Thymus (tissue), 14 donors: ENCODE measurements at places on chromosomes 2 and 18. TPM values are rescaled to one million over a fixed set of nuclear protein-coding genes. Genes with fewer than 3 reads are reported as not detected.
A peak's percentile ranks its signal among the peaks of the same experiment; 100 is the strongest.

- no peaks in the 10 kb centered on the region for H3K4me1 ChIP-seq
- no peaks in the 10 kb centered on the region for H3K27me3 ChIP-seq
- H3K27ac ChIP-seq, result no peak overlapping the region
- no peaks in the 10 kb centered on the region for H3K36me3 ChIP-seq
- no peak overlapping the region for H3K4me3 ChIP-seq
- DNase-seq, result no peak
Observed at GRCh38 chr18:52208646-52209045, 131.4 kb upstream of the DCC start.

DNA sequence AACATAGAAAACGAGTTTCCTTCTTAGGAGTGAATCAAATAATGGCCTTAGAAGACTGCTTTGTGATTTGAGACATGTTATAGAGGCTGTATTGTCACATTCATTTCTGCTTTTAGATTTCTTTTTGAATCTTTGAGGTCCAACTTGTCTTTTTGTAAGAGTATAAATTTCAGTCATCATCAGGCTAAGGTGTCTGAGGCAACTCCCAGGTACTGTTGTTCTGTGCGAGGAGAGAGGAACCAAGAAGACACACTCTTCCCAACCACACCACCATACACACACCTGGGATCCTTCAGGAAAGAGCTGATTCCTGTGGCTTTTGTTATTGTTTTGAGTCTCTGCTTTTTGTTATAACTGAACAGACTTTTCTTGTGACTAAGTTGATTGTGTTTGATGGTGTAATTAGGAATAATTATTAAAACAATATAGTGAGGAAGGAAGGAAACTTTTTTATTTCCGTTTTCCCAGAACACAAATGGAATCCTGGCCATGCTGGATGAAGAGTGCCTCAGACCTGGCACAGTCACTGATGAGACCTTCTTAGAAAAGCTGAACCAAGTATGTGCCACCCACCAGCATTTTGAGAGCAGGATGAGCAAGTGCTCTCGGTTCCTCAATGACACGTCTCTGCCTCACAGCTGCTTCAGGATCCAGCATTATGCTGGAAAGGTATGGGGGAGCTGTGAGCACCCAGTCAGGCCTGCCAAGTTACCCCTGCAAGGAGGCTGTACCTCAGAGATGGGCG is 140.4 kb downstream of the MYO1B start:
- no peaks in the 10 kb centered on the region for H3K36me3 ChIP-seq
- no peaks in the 10 kb centered on the region for H3K27me3 ChIP-seq
- no peak overlapping the region for H3K4me3 ChIP-seq
- H3K27ac ChIP-seq, result no peak overlapping the region
- no peak for DNase-seq

GRCh38 chr18:25563816-25564683 is 212.1 kb upstream of the ZNF521 start:
- H3K27me3 ChIP-seq, result no peaks in the 10 kb centered on the region
- no peak for DNase-seq
- H3K4me1 ChIP-seq, result no peaks in the 10 kb centered on the region
- H3K4me3 ChIP-seq, result no peak overlapping the region

- no peak for DNase-seq
- no peaks in the 10 kb centered on the region for H3K36me3 ChIP-seq
- H3K4me3 ChIP-seq, result no peak overlapping the region
- no peaks in the 10 kb centered on the region for H3K27me3 ChIP-seq
- H3K27ac ChIP-seq, result no peak overlapping the region
Observed at GRCh38 chr2:228599297-228599696, 417.8 kb upstream of the SPHKAP start.

GRCh38 chr2:203756161-203756560 is 49.7 kb downstream of the CD28 start:
- H3K4me1 ChIP-seq, result peaks cover 4% of the 10 kb centered on the region
- H3K27me3 ChIP-seq, result no peaks in the 10 kb centered on the region
- no peak overlapping the region for H3K4me3 ChIP-seq
- peaks cover 7% of the 10 kb centered on the region for H3K36me3 ChIP-seq
- no peak for DNase-seq

DNA sequence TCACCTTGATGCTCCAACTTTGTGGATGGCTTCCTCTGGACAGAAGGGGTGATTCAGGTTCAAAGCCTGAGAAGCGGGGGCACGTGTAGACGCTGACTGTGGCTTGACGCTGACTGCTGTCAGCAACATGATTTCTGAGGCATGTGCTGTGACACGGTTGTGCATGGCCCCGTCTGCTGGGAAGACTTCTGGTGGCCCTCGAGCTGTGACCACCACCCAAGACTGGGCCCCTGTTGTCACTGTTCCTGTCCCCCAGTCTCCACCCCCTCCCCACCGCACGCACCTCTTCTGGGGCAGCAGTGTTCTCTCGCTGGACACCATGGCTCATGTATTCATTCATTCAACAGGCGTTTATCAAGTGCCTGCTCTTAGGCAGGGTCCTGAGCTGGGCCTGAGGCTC is 245.0 kb downstream of the FAM210A start:
- DNase-seq, result no peak
- H3K27ac ChIP-seq, result no peak overlapping the region
- peaks cover 38% of the 10 kb centered on the region for H3K4me1 ChIP-seq
- H3K4me3 ChIP-seq, result no peak overlapping the region
- H3K36me3 ChIP-seq, result peaks cover 34% of the 10 kb centered on the region

DNA sequence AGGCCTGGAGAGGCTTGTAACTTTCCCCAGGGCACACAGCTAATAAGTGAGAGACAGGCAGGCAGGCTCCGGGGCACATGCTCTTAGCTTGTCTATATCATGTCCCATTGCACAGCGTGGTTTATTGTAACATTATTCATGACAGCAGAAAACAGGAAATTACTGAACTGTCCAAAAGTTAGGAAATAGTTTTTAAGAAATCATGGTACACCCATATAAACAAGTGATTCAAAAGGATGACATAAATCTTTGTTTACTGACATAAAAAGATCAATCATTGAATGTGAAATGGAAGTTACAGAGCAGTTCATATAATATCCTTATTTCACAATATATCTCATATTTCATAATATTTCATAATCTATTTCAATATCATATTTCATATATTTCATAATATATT is 34.3 kb upstream of the TXNDC2 start:
- H3K36me3 ChIP-seq, result no peaks in the 10 kb centered on the region
- no peaks in the 10 kb centered on the region for H3K27me3 ChIP-seq
- peaks cover 10% of the 10 kb centered on the region for H3K4me1 ChIP-seq
- H3K27ac ChIP-seq, result no peak overlapping the region
- no peak for DNase-seq

DNA sequence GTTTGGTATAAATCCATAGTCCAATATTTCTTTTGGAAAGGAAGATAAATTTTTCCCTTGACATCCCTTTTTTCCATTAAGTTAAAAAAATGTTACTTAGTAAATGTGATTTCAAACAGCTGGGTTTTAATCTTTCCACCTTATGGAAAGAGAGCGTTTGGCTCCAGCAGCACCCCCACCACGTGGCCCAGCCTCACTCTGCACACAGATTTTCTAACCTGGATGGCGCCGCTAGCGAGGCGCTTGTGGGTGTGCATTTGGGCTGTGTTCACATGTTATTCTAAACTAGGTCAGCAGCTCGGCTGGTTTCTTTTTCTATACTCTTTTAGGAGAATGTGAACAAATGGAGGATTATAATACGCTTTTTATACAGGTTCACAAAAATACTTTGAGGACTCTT is 218.0 kb downstream of the LDLRAD4 start:
- peak overlapping the region; percentile 96 for H3K27ac ChIP-seq
- no peak overlapping the region for H3K4me3 ChIP-seq
- peaks cover 67% of the 10 kb centered on the region for H3K4me1 ChIP-seq
- H3K36me3 ChIP-seq, result peaks cover 13% of the 10 kb centered on the region

DNA sequence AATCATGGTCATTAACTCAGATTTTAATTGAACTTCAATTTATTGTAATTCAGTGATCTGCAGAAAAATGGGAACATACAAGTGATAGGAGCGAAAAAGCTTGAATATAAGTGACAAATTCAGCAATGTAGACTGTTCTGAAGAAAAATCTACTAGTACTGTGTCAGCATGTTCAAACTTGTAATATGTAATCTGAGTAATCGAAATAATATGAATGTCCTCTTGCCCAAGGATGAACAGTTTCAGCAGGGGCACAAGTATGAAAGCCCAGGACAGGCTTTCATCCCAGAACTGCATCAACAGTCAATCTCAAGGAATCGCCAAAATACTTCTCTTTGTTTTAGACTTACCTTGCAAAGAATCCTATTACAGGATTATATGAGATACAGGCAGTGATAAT is 1110.5 kb downstream of the LRP1B start:
- no peaks in the 10 kb centered on the region for H3K27me3 ChIP-seq
- no peak for DNase-seq
- H3K4me3 ChIP-seq, result no peak overlapping the region
- no peak overlapping the region for H3K27ac ChIP-seq
- H3K36me3 ChIP-seq, result no peaks in the 10 kb centered on the region
- no peaks in the 10 kb centered on the region for H3K4me1 ChIP-seq

DNA sequence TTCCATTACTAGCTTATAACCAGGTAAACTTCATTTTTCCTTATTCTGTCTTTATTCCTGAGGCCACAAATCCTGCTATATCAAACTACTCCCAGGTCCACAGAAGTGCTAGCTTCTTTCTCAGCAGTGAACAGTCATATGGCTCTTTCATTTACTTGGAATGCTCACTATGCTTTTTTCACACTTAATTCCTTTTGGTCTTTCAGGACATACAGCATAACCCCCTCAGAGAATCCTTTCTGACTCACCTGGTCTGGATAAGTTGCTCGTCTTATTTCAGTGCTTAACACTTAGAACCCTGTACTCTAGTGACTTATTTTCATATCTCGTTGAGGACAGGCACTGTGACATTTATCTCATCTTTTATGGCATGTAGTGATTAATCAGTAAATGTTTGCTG is 325.0 kb upstream of the UBE2E3 start:
- no peak overlapping the region for H3K27ac ChIP-seq
- H3K36me3 ChIP-seq, result no peaks in the 10 kb centered on the region
- DNase-seq, result no peak
- no peaks in the 10 kb centered on the region for H3K4me1 ChIP-seq
- no peak overlapping the region for H3K4me3 ChIP-seq
- H3K27me3 ChIP-seq, result no peaks in the 10 kb centered on the region

GRCh38 chr2:33219850-33220275 is 256.6 kb upstream of the RASGRP3 start:
- H3K4me1 ChIP-seq, result no peaks in the 10 kb centered on the region
- H3K36me3 ChIP-seq, result no peaks in the 10 kb centered on the region
- H3K4me3 ChIP-seq, result no peak overlapping the region
- DNase-seq, result no peak
- H3K27ac ChIP-seq, result no peak overlapping the region

DNA sequence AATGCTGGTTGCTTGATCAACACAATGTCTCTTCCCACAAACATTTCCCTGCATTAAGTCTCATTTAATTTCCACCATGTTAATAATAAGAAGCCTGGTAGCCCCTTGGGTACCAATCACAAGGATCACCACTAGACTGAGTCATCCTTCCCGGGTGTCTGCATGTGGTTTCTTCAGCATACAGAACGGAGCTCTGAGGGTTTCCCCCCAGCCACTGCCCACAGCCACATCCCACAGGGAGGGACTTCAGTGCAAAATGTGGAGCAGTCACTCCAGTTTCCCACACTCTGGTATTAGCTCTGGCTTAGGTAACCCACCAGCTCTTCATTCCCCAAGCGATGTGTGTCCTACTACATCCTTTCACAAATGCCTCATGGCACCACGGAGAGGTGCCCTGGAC is 42.7 kb upstream of the POLE4 start:
- H3K36me3 ChIP-seq, result no peaks in the 10 kb centered on the region
- no peak overlapping the region for H3K4me3 ChIP-seq
- peaks cover 3% of the 10 kb centered on the region for H3K4me1 ChIP-seq
- no peak overlapping the region for H3K27ac ChIP-seq
- DNase-seq, result no peak
- H3K27me3 ChIP-seq, result peaks cover 7% of the 10 kb centered on the region

GRCh38 chr2:137321566-137321965 is 556.2 kb downstream of the THSD7B start:
- H3K27me3 ChIP-seq, result no peaks in the 10 kb centered on the region
- no peak for DNase-seq
- H3K36me3 ChIP-seq, result no peaks in the 10 kb centered on the region
- no peak overlapping the region for H3K4me3 ChIP-seq
- no peaks in the 10 kb centered on the region for H3K4me1 ChIP-seq

DNA sequence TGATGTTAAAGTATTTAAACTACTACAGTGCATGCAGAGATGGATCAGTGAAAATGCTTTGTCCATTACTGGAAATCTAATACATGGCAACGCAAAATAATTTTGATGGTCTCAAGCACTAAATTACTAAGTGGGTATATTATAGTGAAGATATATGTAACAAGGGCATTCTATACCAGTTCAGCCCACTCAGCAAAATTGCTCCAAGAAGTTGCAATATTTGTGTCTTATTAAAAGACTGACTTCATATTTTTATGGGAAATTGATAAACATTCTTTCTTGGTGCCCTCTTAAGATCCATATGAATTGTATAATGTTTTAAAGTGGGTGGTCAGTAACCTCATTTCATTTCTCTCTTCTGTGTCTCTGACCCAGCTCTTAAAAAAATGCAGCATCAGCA is 343.1 kb upstream of the MEX3C start:
- no peaks in the 10 kb centered on the region for H3K36me3 ChIP-seq
- H3K27ac ChIP-seq, result no peak overlapping the region
- H3K4me3 ChIP-seq, result no peak overlapping the region
- no peaks in the 10 kb centered on the region for H3K4me1 ChIP-seq
- no peaks in the 10 kb centered on the region for H3K27me3 ChIP-seq

GRCh38 chr2:146652311-146652710 is 1192.5 kb upstream of the ACVR2A start:
- H3K4me1 ChIP-seq, result no peaks in the 10 kb centered on the region
- H3K27ac ChIP-seq, result no peak overlapping the region
- DNase-seq, result no peak
- no peaks in the 10 kb centered on the region for H3K36me3 ChIP-seq
- no peaks in the 10 kb centered on the region for H3K27me3 ChIP-seq

The TP53I3 gene
- total RNA-seq, result 30.0 TPM

The GNLY gene
- 1.7 TPM for total RNA-seq

The PTPN4 gene
- total RNA-seq, result 53.0 TPM

The PRSS56 gene
- 0.19 TPM for total RNA-seq

The LIMS3 gene
- 0.94 TPM for total RNA-seq
